Omental fat pad (tissue), 4 donors: ENCODE measurements at places on chromosomes 11 and 22.

GRCh38 chr11:1226986-1227550 is 4.2 kb downstream of the MUC5B start:
- DNase-seq = no peak

- no peak for DNase-seq
Observed at GRCh38 chr11:108886660-108887009, 221.8 kb downstream of the DDX10 start.

DNA sequence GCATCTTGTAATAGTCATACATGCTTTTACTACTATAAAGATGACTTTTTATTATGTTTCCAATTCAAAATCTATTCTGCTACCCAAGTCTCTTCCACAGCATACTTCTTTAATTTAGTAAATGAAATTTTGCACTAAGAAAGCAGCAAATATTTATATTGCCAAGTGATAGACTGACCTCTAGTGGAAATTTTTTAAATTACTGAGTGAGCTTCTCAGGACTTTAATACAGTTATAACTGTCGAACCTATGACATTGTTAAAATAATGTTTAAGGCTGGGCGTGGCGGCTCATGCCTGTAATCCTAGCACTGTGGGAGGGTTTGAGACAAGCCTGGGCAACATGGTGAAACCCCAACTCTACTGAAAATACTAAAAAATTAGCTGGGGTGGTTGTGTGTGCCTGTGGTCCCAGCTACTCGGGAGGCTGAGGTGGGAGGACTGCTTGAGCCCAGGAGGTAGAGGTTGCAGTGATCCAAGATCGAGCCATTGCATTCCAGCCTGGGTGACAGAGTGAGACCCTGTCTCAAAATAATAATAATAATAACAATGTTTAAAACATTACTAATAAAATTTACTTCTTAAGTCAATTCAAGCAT is 27.3 kb downstream of the STK33 start:
- DNase-seq = no peak

- no peak for DNase-seq
Observed at GRCh38 chr22:49005557-49005956, 822.1 kb downstream of the BRD1 start.

DNA sequence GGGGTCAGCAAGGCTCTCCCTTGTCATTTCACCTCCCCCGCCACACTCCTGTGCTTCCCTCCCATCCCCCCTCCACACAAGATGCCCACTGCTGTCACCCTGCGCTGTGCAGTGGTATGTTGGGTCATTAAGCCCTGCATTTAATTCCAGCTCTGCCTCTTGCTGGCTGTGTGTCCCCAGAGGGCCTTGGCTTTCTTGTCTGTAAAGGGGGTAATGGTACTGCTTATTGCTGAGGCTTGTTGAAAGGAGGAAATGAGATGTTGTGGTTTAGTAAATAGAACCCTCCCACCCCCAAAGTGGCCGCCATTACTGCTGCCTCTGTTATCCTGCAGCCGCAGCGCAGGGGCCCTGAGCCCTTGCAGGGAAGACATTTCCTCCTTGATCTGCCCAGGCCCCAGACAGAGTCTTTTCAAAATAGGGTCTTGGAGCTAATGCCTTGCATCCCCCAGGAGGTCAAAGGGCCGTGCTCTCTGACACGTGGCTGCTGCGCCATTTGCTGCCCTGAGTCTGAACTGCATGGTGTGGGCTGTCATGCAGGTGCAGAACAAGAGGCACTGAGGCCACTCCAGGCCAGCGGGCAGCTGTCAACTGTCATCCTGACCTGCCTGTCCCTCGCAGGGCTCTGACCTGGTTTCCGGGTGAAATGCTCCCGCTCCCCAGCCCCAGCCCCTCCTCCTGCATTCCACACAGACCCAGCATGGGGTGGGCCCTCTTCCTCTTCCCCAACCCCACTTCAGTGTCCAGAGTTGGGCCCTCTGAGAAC is 18.7 kb downstream of the PVALB start:
- DNase-seq = no peak

GRCh38 chr11:124867700-124868099 is 2.5 kb downstream of the ROBO3 start:
- DNase-seq = no peak

DNA sequence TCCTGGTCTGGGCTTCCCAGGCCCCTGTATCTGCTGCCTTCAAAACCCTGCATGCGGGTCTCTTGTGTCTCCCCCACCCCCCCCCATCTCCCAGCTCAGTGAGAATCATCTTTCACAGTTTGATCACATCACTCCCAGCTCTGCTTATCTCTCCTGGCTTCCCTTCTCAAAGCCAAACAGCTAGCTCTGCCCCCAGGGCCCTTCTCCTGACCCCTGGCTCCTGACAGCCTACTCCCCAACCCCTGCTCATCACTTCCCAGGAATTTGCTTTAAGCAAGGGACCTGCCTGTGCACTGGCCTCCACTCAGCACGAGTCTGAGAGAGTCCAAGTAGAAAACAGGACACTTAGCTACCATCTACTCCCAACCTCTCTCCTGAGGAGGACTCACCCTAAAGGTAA is 342.7 kb downstream of the TENM4 start:
- no peak for DNase-seq

GRCh38 chr11:84215672-84216071 is 929.5 kb upstream of the CCDC90B start:
- DNase-seq = no peak

DNA sequence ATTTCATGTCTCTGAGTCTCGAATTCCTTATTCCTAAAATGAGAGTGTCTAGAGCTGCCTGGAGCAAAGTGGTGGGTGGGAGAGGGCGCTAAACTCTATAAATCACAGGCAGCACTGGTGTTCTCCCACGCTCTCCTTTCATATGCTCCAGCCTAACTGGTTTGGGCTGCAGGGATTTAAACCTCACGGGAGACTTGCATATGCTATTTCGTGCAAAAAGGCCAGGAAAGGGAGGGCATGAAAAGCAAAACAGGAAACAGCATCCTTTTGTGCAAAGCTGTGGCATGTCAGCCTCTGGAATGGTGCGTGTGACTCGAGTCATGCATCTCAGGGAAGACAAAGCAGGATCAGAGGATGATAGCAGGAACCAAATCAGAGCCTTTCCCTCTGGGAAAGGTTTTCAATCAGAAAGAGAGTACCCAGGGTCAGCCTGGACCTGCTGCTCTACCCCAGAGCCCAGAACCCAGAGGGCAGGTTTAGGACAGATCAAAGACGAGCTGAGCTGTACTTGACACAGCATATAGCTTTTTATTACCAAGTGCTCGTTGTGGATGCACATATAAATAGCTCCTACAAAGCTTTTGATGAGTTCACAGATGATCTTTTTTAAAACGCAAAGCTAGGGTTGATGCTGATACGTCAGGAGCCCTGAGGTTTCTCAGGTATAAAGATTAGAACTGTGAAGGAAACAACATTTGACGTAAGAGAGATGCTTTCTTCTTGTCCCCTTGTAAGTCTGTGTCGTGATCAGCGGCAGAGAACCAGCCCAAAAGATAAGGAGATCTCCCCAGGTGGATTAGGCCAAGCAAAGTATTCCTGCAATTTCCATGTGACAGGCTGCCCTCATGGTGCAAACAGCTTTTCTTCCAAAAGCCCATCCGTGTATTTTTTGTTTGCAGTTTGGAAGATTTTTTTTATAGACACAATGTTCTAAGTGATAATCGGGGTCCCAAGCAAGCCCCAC is 46.2 kb upstream of the YWHAH start:
- DNase-seq = no peak

- DNase-seq = no peak
Observed at GRCh38 chr22:42473484-42474193, 41.4 kb upstream of the NFAM1 start.

GRCh38 chr11:105230586-105230985 is 91.0 kb upstream of the CARD18 start:
- DNase-seq = no peak

DNA sequence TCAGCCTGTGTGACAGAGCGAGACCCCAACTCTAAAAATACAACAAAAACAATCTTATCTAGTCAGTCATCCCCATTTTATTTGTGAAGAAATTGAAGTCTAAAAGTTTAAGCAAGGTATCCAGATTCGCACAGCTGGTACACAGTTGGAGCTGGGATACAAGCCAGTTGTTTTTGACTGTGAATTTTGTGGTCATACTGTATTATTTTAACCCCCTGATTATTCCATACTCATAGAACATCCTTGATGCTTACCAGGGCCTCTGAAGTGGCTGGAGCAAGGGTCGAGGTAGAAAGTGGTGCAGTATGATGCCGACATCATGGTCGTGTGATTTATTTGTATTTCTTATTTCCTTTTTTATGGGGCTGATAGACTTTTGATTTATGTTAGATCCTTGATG is 50.0 kb downstream of the BID start:
- no peak for DNase-seq

DNA sequence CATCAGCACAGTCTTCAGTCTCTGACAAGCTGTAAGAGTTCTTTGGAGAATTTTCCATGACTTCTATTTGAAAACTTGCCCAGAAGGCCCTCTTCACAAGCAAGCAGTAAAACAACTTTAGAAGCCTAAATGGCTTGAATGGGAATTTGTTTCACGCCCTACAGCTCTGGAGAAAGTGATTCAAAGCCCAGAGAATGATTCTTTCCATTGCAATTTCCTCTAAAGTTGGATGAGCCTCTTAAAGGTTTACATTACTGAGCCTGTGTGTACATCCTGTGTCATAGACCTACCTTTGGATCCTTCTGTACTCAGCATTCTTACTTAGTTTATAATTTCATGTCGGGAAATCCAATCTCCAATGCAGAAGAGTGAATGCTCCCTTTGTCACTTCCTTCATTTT is 6.8 kb upstream of the OR8B3 start:
- no peak for DNase-seq

- DNase-seq = no peak
Observed at GRCh38 chr22:27846910-27847309, 45.4 kb upstream of the MN1 start.

- DNase-seq = no peak
Observed at GRCh38 chr22:35435201-35435740, 35.3 kb downstream of the MCM5 start.

- no peak for DNase-seq
Observed at GRCh38 chr11:122487669-122488068, 167.9 kb upstream of the UBASH3B start.

DNA sequence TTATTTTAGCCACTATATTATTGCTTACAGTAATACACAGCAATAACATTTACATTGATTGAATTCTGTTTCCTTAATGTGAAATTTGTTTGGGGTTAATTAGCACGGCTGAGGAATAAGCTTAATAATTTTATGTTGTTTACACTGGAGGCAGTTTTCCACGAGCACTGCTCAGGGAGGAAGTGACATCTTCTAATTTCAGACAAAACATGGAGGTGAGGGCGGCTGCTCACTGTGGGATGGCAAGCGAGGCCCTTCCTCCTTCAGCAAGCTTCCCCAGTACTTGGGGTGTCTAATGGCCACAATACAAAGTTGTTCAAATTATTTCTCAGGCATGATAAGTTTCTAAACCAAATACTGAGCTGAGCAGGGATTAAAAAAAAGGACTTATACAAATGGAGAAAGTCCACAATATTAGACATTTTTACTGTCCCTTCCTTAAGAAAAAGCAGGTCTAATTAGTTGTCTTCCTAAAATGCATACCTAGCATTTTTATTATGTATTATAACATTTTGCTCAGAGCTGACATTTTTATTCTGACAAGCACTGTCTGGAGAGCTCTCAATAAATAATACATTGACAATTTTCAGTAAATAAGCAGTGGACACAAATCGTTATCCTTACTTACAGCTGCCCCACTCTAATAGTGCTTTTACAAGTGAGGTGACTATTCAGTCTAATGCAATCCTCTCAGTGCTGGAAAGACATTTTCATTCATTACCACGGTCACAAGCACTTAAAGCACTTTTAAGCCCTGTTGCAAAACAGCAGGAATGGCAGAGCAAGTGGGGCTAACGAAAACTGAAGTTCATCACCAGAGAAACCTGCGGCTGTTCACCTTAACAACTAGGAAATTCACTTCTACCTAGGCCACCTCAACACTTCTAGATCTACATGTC is 56.2 kb downstream of the SOX6 start:
- no peak for DNase-seq

DNA sequence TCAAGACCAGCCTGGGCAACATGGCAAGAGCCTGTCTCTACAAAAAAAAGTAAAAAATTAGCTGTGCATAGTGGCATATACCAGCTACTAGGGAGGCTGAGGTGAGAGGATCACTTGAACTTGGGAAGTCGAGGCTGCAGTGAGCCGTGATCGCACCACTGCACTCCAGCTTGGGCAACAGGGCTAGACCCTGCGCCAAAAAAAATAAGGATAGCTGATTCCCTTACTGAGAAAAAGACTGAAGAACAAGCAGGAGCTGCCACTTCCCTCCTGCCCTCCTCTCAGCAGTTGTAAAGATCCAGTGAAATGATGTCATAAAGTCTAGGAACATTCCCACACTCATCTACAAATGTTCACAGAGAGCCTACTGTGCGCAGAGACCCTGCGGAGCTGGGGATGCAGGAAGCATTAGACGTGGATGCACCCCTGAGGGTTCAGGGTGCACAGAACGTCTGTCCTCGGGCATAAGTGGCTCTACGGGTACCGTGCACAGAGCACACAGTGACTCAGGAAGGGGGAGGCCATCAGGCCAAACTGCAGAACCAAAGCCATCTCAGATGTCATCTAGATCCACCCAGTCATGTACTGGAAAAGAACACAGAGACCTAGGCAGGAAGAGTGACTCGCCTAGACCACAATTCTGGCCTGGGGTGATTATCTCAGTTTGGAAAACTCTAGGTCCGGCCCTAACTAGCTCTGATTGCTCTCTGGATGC is 11.7 kb downstream of the SEC14L2 start:
- DNase-seq = no peak

DNA sequence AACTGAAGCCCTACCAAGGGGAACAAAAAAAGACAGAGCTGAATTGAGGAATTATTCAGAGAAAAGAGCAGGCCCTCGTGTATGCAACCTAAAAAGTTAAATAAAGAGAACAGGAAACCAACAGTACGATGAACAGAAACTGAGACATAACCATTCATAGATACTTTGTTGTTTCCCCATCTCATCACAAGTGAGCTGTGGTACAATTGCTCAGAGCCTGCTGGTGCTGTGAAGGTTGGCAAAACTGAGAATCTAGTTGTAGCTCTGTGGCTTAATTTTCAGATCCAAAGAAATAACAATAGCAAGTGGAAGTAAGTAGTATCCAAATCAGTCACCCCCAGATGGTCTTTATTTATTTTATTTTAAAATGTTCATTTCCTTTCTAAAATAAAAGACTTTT is 37.7 kb upstream of the BLID start:
- no peak for DNase-seq

- no peak for DNase-seq
Observed at GRCh38 chr11:8477680-8478079, 116.3 kb downstream of the STK33 start.

- DNase-seq = no peak
Observed at GRCh38 chr22:42145175-42145574, 14.6 kb upstream of the CYP2D6 start.

DNA sequence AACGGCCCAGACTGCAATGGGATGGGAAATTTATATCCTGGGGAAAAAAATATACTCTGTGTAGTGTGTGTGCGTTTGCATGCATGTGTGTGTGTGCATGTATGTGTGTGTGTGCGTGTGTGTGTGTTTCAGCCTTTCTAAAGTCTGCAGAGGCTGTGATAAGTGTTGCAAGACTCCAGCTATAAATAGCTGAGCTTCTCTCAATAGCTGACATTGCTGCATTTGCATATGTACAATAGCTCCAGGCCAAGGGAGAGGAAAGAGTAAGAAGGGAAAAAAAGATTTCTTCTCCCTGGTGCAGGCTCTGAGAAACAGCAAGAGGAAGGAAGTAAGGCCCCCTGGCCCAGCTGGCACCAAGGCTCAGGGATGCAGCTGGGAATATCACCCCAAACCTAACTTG is 483.0 kb downstream of the MN1 start:
- no peak for DNase-seq
